ENCODE measurements at places on chromosomes 6 and 20.

DNA sequence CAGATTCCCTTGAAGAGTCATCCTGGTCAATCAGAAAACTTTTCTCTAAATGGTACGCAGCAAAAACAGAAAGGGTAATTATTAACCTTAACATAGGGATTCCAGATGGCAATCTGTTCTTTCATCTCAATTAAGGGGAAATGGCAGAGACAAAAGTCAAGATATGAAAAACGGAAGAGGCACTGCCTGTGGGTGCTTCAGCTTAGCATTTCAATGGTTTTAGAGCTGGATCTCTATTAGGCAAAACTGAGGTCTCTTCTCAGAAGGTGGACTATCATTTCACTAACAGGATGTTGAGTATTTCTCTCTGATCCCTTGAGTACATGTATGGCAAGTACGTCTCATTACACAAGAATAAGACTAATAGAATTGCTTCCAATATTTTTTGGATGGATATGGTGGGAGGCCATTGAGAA is 296.9 kb downstream of the HIVEP2 start:
- DNase-seq: no peak

- no peak for DNase-seq
Observed at GRCh38 chr6:130245267-130245666, 22.5 kb upstream of the SAMD3 start.

GRCh38 chr6:126182650-126183311 is 157.1 kb upstream of the CENPW start:
- no peak for DNase-seq

DNA sequence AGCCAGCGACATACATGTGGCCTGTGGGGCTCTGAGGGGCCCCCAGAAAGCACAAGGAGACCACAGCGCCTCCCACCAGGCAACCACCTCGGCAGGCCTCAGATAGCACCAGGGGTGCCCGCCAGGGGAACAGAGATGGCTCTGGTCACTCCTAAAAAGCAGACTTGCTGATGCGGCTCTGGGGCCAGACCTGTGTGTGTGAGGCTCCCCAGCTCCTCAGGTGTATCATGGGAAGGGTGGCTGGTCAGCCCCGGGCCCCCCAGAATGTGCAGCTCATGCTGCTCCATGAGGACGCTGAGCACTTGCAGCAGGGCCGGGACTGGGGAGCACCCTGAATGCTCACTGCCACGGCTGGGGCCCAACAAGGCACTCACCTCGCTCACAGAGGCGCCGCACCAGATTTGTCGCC is 60.2 kb downstream of the PYGB start:
- no peak for DNase-seq

DNA sequence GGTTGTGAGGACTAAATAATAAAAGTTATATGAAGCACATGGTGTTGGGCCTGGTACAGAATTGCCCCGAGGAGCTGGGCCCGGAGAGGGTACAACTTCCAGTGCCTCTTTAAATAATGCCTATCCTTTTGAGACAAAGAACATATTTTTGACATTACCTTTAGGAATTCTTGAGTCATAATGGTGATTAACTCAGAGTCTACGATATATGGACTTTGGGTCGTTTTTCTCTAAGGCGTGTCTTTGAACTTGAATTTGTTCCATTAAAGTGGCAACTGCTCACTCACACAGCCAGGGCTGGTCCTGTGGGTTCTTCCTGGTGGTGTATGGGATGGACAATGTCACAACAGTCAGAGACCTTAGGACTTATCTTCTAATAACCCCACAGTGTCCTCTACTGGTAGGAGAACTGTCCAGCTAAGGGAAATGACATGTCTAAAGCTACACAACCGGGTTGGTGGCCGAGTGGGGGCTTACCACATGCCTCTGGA is 106.5 kb downstream of the CDC5L start:
- no peak for DNase-seq

DNA sequence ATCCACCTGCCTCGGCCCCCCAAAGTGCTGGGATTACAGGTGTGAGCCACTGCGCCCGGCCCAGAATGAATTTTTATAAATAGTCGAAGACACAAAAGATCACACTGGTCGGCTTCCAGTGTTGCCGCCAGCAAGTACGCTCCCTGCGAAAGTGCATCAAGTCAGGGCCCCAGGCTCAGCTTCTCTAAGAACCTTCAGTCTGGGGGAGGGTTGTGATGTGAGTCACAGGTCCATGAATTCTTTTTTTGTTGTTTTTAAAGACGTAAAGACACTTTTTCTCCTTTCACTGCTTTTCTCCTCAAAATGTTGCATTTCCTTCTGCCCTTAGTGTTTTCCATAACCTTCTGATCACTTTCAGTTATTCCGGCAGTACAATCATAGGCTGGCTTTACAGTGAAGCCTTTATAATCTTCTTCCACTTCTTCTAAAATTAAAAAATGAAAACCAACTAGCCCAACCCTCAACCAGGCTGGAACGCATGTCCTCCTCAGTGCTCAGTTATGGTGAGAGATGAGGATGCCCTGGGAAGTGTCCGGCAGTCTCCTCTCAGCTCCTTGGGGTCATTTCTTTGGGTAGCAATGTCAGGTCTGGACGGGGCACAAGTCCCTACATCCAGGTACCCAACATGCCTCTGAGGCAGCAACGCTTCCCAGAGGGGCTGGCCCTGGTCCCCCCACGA is 66.6 kb downstream of the CSE1L start:
- DNase-seq: no peak

DNA sequence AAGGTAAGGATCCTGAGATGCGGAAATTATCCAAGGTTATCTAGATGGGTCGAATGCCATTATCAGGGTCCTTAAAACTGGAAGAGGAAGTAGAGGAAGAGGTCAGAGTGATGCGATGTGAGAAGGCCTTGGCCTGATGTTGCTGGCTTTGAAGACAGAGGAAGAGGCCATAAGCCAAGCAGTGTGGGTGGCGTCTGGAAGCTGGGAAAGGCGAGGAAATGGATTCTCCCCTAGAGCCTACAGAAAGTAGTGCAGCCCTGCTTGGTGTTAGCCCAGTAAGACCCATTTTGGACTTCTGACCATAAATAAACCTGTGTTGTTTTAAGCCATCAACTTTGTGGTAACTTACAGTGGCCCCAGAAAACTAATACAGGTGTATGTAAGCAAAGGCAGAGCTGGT is 2.0 kb downstream of the SRXN1 start:
- DNase-seq: no peak

Data from CD4-positive, alpha-beta T cell treated with Interleukin-17A for 1 hour (primary cell).